Suppressor macrophage treated with lipopolysaccharide for 4 hours (primary cell): ENCODE measurements at places on chromosomes 2 and 18.

- DNase-seq: no peak
Observed at GRCh38 chr2:8545695-8546611, 135.9 kb upstream of the ID2 start.

- DNase-seq: no peak
Observed at GRCh38 chr2:108297436-108298141, 8.9 kb downstream of the SULT1C2 start.

DNA sequence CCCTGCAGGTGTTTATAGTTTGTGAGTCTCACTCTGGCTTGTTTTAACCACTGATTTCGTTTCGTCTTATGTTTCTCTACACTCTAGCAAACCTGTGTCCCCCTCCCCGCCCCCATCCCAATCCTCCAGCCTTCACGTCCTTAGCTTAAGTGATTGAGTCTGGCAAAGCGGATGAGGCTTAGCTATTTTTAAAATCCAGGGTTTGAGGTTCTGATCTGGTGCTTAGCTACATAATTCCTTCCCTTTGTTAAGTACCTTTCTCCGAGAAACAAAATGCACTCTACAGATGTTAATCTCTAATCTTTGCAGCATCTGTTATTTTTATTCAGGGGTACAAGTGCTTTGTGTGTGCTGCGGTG, 7.8 kb downstream of the AGAP1 start:
- no peak for DNase-seq

GRCh38 chr2:169361706-169362117, 622 bp downstream of the LRP2 start:
- DNase-seq: peak; percentile 11

GRCh38 chr2:191533693-191534180, 144.2 kb upstream of the NABP1 start:
- DNase-seq: peak; percentile 59

DNA sequence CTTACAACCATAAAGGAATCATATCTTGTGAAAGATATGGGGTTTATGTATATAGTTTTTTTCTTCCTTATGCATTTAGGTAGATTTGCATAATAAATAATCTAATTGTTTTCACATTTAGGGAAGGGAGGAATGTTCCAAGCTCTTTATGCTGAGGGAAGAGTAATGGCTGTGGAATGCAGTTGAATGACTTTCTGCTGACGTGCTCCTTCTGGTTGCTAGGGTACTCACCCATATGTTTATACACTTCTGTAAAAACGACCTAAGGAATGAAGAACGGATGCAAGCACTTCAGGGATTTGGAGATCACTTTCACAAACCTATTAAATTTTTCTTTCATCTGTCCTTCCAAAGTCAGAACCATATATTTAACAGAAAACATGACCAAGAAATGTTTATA, 29.2 kb upstream of the PPP4R1 start:
- DNase-seq: no peak
